Upper lobe of right lung (tissue), 1 donor: ENCODE measurements at places on chromosomes 2 and 18. TPM values are rescaled to one million over a fixed set of nuclear protein-coding genes. Genes with fewer than 3 reads are reported as not detected.
A peak's percentile ranks its signal among the peaks of the same experiment; 100 is the strongest.

SERPINB10 gene
- not detected for total RNA-seq

ARHGEF4 gene
- 11.1 TPM for total RNA-seq

DNA sequence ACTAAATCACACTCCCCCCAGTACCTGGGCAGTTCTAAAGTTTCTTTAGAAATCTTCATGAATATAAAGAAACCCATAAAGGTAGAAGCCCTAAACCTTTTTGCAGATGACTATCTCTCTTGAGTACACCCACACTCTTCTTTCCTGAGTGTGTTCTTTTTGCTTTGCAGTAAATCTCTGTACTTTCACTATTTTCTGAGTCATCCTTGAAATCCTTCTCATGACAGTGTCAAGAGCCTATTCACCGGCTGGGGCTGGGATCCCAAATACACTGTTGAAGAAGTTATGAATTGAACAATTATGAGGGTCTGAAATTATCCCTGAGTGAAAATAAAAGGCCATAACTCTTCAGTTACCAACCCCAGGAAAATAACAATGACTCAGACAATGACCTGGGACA lies 133.9 kb upstream of the CCDC195 start:
- H3K27me3 ChIP-seq: no peaks in the 10 kb centered on the region
- H3K4me1 ChIP-seq: no peaks in the 10 kb centered on the region
- H3K36me3 ChIP-seq: peaks cover 10% of the 10 kb centered on the region
- no peak for DNase-seq
- no peak overlapping the region for H3K27ac ChIP-seq
- no peak overlapping the region for H3K4me3 ChIP-seq

DNA sequence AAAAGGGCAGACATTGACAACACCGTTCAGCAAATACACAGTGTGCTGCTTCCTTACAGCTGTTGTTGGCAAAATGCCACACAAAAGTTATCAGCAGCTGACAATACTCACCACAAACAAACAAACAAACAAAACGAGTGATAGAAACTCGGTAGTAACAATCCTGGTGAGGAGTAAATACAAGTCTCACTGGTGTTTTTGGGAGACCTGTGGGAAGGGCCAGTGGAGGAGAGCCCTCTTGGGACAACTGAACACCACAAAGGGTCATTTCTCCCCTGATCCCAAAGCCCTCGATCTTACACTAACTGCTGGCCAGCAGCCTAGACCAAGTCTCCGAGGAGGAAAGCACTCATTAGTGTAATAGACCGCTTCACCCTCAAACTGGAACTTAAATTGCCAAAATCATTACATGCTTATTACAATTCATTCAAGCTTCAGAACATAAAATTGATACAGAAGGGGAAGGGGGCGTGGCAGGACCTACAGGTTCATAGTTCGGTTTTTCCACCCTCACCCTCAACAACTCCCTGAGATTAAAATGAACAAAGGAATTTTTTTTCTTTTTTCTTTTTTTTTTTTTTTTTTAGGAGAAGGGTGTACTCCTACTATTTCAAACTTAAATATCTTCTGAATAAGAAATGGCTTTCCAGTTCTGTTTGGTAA lies 5.0 kb downstream of the AP1S3 start:
- peaks cover 11% of the 10 kb centered on the region for H3K4me1 ChIP-seq
- no peak for DNase-seq
- H3K36me3 ChIP-seq: no peaks in the 10 kb centered on the region
- no peak overlapping the region for H3K27ac ChIP-seq
- no peak overlapping the region for H3K4me3 ChIP-seq
- H3K27me3 ChIP-seq: no peaks in the 10 kb centered on the region

DNA sequence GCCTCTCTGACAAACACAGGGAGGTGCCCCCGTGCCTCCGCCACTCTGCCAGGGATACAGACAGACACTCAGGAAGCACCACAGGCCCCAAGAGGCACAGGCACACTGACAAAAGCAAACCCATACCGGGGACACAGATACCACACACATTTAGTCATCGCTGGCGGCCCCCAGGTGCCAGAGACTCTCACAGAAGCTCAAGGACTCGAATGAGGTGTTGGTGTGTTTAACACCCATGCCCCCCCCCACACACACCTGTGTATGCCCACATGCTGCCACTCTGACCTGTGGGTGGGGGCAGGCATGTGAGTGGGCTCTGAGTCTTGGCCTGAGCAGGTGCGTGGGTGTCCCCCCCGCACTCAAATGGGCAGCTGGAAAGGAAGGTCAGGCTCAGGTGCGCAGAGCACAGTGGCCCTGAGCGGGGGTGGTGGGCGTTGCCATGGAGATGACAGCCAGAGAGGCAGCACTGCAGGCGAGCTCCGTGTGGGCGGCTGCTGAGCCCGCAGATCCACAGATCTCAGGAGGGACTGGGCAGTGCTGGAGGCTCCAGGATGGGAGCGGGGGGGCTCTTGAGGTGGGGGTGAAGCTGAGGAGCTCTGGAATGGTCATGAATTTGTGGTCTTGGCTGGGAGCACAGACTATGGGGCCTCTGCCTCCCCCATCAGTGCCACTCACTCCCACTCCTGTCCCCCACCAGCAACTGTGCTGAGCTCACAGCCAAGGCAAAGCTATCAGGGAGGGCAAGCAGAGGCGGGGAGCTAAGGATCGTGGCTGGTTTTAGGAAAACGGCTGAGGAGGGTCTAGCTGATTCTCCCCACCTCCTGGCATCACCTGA lies 73.9 kb upstream of the TAF1B start:
- peaks cover 18% of the 10 kb centered on the region for H3K4me1 ChIP-seq
- H3K4me3 ChIP-seq: no peak overlapping the region
- H3K36me3 ChIP-seq: no peaks in the 10 kb centered on the region
- DNase-seq: peak; percentile 65
- no peak overlapping the region for H3K27ac ChIP-seq

DNA sequence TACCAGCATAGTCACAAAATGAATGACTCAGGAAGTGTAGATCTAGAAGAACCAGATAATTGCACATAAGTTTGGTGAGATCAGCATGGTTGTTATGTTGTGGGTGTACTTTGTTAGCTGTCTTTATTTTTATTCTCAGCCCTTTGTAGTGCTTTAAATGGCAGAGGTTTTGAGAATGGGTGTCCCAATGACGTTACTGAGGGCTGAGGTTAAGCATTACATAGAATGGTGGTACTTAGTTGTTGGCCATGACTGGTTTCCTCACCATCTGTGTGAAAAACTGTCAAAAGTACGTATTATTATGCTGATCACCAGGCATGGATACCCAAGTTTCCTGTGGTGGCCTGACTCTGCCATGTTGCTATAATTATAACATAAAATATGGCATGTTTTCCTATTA lies 165.8 kb downstream of the UBE2E3 start:
- no peaks in the 10 kb centered on the region for H3K4me1 ChIP-seq
- H3K36me3 ChIP-seq: no peaks in the 10 kb centered on the region
- no peak for DNase-seq
- no peak overlapping the region for H3K27ac ChIP-seq
- no peak overlapping the region for H3K4me3 ChIP-seq

- H3K36me3 ChIP-seq: no peaks in the 10 kb centered on the region
- H3K27me3 ChIP-seq: no peaks in the 10 kb centered on the region
- no peak overlapping the region for H3K4me3 ChIP-seq
- peaks cover 17% of the 10 kb centered on the region for H3K4me1 ChIP-seq
- H3K27ac ChIP-seq: no peak overlapping the region
Measured at GRCh38 chr2:1770566-1771380, 26.5 kb upstream of the PXDN start.

DNA sequence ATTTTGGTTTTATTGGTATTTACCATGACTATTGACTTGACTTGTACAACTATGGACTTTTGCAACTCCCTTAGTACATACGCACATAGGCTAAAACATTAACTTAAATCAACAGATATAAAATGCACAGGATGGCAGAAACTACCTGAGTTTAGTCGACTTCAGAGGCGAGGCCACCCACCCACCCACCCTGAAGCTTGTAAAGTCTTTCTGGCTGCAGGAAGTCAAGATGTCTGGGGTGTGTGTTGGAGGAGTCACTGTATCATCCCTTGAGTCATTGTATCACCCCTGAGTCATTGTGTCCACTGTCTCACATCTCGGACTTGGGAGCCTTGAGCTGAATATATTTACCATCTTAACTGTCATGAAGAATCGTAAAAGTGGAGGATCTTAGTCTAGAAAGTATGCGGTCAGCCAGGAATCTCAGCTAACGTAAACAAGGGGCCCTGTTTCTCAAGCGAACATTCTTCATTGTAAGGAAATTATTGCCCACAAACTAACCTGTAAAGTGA lies 140.0 kb upstream of the ST6GAL2 start:
- H3K27ac ChIP-seq: no peak overlapping the region
- H3K4me1 ChIP-seq: no peaks in the 10 kb centered on the region
- no peaks in the 10 kb centered on the region for H3K36me3 ChIP-seq
- DNase-seq: no peak
- H3K27me3 ChIP-seq: no peaks in the 10 kb centered on the region
- H3K4me3 ChIP-seq: no peak overlapping the region

GRCh38 chr18:63888470-63889190 lies 1.1 kb downstream of the SERPINB2 start:
- peaks cover 5% of the 10 kb centered on the region for H3K27me3 ChIP-seq
- no peak overlapping the region for H3K4me3 ChIP-seq
- no peak overlapping the region for H3K27ac ChIP-seq
- no peak for DNase-seq
- no peaks in the 10 kb centered on the region for H3K4me1 ChIP-seq
- H3K36me3 ChIP-seq: no peaks in the 10 kb centered on the region

DNA sequence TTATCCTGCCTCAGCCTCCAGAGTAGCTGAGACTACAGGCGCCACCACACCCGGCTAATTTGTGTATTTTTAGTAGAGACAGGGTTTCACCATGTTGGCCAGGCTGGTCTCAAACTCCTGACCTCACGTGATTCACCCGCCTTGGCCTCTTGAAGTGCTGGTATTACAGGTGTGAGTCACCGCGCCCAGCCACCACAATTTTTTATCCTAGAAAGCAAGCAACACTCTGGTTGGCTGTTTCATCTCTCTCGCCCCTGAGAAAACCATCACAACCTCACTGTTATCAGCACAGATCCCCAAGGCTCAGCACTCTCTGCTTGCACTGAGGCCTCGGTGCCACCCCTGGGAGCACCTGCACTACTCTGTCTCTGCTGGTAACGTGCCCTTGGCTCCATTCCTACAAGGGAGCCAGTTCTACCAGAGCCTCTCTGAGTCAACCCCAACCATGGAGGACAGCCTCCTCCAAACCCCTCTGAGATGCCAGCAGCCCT lies 134.8 kb upstream of the AGAP1 start:
- H3K27me3 ChIP-seq: no peaks in the 10 kb centered on the region
- DNase-seq: no peak
- no peak overlapping the region for H3K27ac ChIP-seq
- H3K36me3 ChIP-seq: no peaks in the 10 kb centered on the region

DNA sequence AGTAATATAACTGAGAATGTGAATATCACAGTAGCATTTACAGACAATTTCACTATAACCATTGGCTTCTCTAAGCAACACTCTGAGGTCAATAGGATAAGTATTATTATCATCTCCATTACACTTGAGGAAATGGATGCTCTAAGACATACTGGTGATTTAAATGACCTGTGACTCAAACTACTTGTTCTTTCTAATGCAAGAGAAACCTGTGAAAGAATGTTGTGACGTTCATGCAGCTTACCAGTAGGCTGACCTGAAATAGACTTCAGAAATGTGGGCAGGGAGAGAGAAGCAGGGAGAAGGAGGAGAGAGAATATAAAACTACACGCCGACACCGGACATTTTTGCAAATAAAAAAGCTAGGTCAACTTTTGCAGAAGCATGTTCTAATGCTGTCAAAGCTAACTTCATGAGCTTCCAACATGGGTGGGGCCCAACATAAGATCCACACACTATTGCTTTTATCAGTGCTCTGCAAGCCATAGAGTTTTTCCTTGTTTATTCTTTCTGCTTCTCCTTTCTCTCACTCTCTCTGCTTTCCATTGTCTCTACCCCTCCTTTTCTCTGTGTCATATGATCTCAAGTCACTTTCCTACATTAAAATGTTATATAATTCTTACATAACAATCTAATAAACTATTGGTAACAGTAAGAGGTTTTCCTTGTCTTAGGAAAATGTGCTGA lies 217.6 kb upstream of the FN1 start:
- no peak for DNase-seq
- no peaks in the 10 kb centered on the region for H3K36me3 ChIP-seq
- H3K4me3 ChIP-seq: no peak overlapping the region
- H3K27ac ChIP-seq: no peak overlapping the region
- H3K27me3 ChIP-seq: no peaks in the 10 kb centered on the region

FBXO36 gene
- total RNA-seq: 1.8 TPM

GRCh38 chr2:7525746-7526145 lies 608.5 kb downstream of the RNF144A start:
- DNase-seq: no peak
- no peaks in the 10 kb centered on the region for H3K36me3 ChIP-seq
- no peak overlapping the region for H3K4me3 ChIP-seq
- no peak overlapping the region for H3K27ac ChIP-seq
- H3K27me3 ChIP-seq: no peaks in the 10 kb centered on the region
- no peaks in the 10 kb centered on the region for H3K4me1 ChIP-seq

CENPA gene
- 0.78 TPM for total RNA-seq

DNA sequence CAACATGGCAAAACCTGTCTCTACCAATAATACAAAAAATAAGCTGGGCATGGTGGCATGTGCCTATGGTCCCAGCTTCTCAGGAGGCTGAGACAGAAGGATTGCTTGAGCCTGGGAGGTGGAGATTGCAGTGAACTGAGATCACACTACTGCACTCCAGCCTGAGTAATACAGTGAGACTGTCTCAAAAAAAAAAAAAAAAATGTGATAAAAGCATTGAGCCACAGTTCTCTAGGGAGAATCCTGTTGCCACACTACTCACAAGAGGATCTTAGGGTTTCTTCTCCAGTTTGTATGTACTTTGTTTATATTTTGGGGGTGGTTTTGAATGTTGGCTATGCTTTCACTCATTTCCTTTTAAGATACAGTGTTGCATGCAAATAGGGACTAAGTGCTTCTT lies 62.0 kb downstream of the TMEM185B start:
- no peaks in the 10 kb centered on the region for H3K36me3 ChIP-seq
- H3K4me1 ChIP-seq: no peaks in the 10 kb centered on the region
- no peaks in the 10 kb centered on the region for H3K27me3 ChIP-seq
- DNase-seq: no peak

DNA sequence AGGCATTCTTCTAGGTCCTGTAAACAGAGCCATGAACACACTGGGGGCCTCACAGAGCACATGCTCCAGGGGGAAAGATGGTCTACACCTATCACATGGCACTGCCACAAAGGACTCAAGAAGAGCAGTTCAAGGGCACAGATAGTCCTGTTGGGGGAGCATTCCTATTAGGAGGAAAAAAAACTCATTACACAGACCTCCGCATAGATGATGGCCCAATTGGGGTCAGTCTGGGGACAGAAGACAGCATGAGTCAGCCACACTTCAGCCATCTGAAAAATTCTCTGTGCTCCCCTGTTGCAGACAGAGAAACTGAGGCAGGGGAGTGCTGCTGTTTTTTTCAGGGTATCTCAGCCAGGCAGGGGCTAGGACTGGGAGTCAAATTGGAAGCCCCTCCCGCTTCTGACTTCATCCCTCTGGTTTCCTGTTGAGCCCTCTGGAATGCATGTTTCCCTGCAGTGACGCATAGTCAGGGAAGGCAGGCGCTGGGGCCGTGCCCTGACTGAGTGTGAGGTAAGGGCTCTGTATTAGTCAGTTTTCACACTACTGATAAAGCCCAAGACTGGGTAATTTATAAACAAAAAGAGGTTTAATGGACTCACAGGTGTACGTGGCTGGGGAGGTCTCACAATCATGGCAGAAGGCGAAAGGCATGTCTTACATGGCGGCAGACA lies 67.9 kb downstream of the RHOB start:
- H3K4me3 ChIP-seq: no peak overlapping the region
- H3K4me1 ChIP-seq: no peaks in the 10 kb centered on the region
- H3K27me3 ChIP-seq: no peaks in the 10 kb centered on the region
- no peaks in the 10 kb centered on the region for H3K36me3 ChIP-seq
- H3K27ac ChIP-seq: no peak overlapping the region
- no peak for DNase-seq
